NCI-H1105 (cell line): ENCODE measurements at places on chromosomes 11 and 22.

- no peak for DNase-seq
Observed at GRCh38 chr22:36885474-36885873, 24.7 kb downstream of the NCF4 start.

- peak; percentile 47 for DNase-seq
Observed at GRCh38 chr11:124758355-124759265, 3.5 kb downstream of the ESAM start.

- DNase-seq: no peak
Observed at GRCh38 chr11:101346591-101346990, 217.0 kb upstream of the PGR start.

DNA sequence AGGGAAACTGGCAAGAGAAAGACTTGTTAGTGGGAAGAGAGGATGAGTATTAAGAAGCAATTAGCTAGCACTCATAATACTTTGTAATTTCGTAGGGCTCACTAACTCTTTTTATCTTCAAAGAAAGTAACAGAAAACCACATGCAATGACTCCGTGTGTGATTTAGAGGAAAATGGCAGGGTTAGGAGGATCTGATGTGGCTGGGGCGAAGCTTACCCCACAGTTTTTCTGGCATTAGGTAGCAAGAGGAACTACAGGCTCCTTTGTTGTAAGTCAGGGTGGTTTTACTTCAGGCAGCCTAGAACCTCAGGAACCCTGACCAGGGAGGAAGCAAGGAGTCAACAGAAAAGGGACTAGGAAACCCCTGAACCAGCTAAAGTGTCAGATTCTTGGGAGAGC is 89.7 kb downstream of the SPON1 start:
- DNase-seq: no peak

DNA sequence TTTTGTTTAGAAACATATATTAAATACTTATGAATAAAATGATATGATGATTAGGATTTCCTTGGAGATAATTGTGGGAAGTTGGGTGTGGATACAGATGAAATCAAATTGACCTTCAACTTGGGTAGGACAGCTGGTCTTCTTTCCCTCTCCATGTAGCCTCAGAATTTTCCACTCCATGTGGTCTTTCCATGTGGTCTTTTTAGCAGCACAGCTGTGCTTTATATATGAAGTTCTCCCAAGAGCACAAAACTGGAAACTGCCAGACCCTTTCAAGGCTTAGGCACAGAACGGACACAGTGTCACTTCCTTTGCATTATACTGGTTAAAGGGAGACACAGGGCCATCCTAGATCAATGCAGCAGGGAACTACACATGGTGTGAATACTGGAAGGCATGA is 28.6 kb downstream of the FAM76B start:
- DNase-seq: no peak

- DNase-seq: no peak
Observed at GRCh38 chr11:62204430-62204829, 4.0 kb upstream of the SCGB2A1 start.

- no peak for DNase-seq
Observed at GRCh38 chr22:30445438-30446145, 20.0 kb downstream of the MTFP1 start.

- DNase-seq: peak; percentile 37
Observed at GRCh38 chr11:66685276-66686099, 7.8 kb upstream of the RBM4B start.

GRCh38 chr11:129418039-129418438 is 42.4 kb downstream of the BARX2 start:
- DNase-seq: no peak

DNA sequence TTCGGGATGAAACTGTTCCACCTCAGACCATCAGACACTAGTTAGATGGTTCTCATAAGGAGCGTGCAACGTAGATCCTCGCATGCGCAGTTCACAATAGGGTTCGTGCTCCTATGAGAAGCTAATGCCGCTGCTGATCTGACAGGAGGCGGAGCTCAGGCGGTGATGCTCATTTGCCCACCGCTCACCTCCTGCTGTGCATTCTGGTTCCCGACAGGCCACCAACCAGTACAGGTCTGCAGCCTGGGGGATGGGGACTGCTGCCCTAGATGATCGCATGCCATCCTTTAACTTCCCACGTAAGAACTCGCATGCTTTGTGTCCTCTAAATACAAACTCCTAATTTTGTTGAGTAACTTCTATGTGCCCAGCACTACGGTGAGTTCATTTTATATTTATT is 62.6 kb downstream of the EFCAB6 start:
- DNase-seq: no peak

- DNase-seq: no peak
Observed at GRCh38 chr11:65291613-65292012, 23.1 kb upstream of the CDC42EP2 start.

DNA sequence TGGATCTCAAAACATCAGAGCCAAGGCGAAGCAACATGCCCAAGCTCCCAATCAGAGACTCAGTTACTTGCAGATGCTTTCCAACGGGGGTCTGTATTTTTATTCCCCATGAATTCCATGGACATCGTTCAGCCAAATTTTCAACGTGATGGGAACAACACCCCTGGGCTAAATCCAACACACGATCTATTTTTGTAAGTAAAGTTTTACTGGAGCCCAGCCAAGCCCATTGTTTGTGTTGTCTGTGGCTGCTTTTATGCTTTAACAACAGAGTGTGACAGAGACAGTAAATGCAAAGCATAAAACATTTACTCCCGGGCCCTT is 33.7 kb downstream of the SLC5A1 start:
- DNase-seq: no peak

- no peak for DNase-seq
Observed at GRCh38 chr11:86710936-86711335, 38.5 kb upstream of the ME3 start.

DNA sequence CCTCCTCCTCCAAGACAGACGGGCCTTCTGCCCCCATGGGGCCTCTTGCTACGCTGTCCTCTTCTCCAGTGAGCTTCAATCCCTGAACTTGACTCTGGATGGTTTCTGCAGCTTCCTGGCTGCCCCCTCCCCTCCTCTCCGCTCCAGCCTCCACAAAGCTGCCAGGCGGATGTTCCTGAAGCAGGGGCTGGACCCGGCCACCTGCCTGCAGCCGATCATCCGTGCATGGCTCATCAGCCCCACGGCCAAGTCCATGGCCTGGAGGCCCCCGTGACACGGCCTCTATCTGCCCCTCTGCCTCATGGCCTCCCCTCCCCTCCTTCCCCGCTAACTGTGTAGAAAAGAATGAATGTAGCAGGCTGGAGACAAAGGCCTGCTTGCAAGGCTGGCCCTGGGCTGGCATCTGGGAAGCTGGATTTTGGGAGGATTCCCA is 6.8 kb upstream of the SUN2 start:
- no peak for DNase-seq
